ENCODE measurements at places on chromosomes 2 and 18. TPM values are rescaled to one million over a fixed set of nuclear protein-coding genes. Genes with fewer than 3 reads are reported as not detected.
A peak's percentile ranks its signal among the peaks of the same experiment; 100 is the strongest.

- no peak for DNase-seq
Observed at GRCh38 chr18:500632-501405, at the start of gene COLEC12. COLEC12 (minus strand) TSS chr18:500701; CDS start chr18:500514, 187 bp downstream.

- peak; percentile 87 for DNase-seq
Observed at GRCh38 chr18:49849331-49850217, 36.2 kb upstream of the ACAA2 start.

DNA sequence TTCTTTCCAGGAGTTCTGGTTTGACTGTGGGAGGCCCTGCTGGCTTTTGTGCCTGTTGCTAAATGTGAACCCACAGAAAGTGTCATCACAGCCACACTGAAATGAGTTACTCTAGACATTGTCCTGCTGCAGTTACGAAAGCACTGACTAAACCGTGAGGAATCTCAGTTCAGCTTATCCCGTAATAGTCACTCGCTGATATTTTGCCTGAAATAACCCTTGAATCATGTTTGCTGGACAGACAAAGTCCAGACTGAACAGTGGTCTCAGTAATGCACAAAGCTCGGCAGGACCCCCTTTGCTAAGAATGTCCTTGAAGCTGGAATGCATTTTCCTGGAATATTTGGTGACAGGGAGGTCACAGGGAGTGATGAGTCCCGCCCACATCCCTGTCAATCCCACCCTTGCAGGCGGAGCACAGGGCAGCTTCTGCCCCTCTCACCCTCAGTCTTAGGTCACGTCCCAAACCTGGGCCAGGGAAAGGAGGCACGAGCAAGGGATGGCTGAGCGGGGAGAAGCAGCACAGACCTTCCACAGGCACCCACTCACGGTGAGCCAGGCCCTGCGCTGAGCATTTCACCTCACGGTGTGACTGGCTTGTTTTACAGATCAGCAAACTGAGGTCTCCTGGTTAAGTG is 53.4 kb downstream of the ADI1 start:
- DNase-seq: peak; percentile 95

GRCh38 chr2:32697156-32697555 is 69.3 kb downstream of the TTC27 start:
- peak; percentile 93 for DNase-seq

DNA sequence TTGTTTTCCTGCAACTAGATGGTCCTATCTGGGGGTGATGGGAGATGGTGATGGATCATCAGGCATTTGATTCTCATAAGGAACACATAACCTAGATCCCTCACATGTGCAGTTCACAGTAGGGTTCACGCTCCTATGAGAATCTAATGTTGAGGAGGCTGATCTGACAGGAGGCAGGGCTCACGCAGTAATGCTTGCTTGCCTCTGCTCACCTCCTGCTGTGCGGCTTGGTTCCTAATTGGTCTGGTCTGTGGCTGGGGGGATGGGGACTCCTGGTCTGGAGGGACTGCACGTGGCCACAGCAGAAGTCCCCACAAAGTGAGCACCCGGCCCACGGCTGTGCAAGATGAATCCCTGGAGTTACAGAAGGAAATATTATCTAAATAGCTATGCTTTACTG is 11.3 kb downstream of the MC5R start:
- no peak for DNase-seq

DNA sequence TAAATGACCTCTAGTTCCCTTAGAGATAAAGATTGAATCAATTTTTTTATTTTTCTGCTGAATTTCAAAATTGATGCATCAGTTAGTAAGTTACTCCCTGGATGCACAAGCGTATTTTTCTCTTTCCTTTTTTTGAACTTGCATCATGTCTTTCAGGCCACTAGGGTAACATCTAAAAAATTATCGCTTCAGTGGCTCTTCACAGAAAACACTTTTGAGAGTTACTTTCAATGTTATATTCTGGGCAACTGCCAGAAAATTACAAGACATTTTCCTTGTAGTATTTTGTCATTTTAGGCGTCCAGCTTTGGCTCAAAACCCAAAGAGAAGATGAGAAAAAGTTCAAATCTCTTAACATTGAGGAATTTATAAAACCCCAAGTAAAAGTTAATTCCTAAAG is 59.8 kb downstream of the DSEL start:
- no peak for DNase-seq

GRCh38 chr2:120761911-120762310 is 26.2 kb downstream of the GLI2 start:
- DNase-seq: no peak

GRCh38 chr2:39059366-39059952 is 61.4 kb downstream of the SOS1 start:
- peak; percentile 35 for DNase-seq

GRCh38 chr2:212379103-212379502 is 159.5 kb downstream of the ERBB4 start:
- DNase-seq: no peak

DNA sequence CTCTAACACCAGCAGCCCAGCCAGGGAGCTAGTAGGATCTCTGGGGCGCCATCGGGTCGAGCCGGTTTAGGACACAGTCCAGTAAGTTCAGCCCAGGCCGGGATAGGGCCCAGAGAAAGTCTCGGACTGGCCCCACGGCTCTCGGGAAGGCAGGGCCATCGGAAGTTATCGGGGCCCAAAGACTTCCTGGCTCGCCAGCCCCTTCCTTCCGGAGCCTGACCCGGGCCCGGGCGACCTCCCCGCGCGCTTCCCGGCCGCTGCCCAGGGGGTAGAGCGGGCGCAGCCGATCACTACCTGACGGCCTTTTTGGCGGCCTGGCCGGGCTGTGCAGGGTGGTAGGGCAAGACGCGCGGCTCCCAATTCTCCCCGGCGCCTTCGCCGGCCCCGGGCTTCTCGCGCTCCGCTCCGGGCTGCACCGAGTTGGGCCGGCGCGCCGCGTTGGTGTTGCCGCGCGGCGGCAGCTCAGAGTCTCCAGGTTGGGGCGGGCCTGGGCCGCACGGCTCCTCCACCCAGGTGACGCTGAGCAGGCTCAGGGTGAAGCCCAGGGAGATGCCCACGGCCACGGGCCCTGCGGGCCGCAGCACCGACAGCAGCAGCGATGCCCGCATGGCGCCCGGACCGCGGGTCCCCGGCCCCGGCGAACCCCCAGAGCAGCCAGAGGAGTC is 546 bp downstream of the CHPF start:
- peak; percentile 29 for DNase-seq

GRCh38 chr2:48568547-48568946 is 38.6 kb downstream of the STON1 start:
- DNase-seq: no peak

DNA sequence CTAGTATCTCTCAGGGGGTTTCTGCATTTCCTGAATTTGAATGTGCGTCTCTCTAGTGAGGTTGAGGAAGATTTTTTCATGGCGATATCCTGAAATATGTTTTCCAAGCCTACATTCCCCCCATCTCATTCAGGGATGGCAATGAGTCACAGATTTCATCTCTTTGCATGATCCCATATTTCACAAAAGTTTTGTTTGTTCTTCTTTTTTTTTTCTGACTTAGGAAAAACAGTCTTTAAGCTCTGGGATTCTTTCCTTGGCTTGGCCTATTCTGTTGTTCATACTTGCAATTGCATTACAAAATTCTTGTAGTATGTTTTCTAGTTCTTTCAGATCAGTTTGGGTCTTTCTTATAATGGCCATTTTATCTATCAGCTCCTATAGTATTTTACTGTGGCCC is 136.5 kb downstream of the DSEL start:
- DNase-seq: peak; percentile 52

DNA sequence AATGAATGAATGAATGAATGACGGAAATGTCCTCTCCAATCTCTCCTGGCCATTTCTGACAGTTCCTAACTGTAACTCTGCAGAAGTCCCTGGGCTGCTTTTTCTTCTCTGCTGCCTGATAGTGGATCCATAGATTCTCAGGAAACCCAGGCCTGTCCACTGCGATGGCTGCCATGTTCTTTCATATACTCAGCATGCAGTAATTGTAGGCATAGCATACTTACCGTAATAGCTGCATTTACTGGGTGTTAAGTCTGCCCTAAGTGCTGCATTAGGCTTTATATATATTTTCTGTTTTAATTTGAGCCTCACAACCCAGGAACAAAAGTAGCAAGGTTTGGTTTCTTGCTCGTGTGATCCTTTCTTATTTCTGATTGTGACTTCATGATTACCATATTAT is 122.9 kb downstream of the DCC start:
- DNase-seq: no peak

DNA sequence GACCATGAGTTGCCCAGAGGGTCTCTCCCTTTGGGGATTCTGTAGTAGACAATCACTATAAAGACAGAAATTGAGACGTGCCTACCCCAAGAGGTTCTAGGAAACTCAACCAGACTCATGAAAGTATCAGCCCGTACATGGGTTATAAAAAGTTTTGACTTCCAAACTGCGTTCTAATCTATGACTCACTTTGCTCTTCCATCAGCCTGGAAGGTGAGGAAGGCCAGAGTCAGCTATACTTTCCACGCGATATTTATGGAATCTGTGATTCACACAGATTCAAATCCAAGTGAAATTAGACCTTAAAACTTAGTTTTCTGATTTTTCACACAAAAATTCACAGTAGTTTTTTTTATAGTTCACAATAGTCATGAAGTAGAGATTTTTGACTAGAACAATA is 7.7 kb upstream of the LYPD1 start:
- DNase-seq: peak; percentile 81

GRCh38 chr18:40875101-40875615 is 1079.9 kb upstream of the PIK3C3 start:
- no peak for DNase-seq

GRCh38 chr2:222271854-222272253 is 26.9 kb downstream of the PAX3 start:
- no peak for DNase-seq

DNA sequence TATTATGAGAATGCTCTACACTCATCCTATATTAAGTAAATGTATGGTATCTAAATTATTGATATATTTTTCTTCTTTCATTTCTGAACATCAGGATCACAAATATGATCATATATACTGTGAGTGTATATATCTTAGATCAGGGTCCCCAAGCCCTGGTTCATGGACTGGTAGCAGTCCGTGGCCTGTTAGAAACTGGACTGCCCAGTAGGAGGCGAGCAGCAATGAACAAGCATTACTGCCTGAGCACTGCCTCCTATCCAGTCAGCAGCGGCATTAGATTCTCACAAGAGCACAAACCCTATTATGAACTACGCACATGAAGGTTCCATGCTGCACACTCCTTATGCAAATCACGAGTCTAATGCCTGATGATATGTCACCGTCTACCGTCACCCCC is 1247.1 kb upstream of the NXPH2 start:
- DNase-seq: no peak

DNA sequence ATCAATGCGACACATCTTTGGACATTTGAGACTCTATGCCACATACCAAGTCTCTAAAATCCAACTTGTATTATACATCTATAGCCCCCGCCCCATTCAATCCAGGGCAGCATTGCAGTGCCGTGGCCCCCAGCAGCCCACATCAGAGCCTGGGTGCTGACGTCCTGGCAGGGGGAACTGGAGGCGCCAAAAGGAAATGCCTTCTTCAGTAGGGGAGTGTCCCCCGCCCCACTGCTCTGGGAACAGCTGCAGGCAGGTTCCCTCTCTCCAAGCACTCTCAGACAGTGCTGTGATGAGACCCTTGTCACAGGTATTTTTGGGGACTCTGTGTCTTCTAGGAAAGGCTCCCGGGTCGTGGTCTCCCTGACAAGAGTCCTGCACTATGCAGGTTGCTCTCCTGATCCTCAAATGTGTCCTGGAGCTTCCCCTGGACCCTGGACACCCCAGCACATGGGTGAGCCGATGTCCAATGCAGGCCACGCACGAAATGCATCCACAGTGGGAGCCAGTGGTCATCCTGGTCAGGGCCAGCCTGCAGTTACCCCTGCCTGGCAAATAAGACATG is 188.7 kb downstream of the RTP5 start:
- DNase-seq: no peak

GRCh38 chr2:73489053-73489452 is 103.4 kb downstream of the ALMS1 start:
- no peak for DNase-seq

GRCh38 chr2:140173790-140174189 is 1393.6 kb upstream of the NXPH2 start:
- DNase-seq: no peak

- peak; percentile 95 for DNase-seq
Observed at GRCh38 chr2:214069254-214069653, 341.6 kb upstream of the VWC2L start.

DNA sequence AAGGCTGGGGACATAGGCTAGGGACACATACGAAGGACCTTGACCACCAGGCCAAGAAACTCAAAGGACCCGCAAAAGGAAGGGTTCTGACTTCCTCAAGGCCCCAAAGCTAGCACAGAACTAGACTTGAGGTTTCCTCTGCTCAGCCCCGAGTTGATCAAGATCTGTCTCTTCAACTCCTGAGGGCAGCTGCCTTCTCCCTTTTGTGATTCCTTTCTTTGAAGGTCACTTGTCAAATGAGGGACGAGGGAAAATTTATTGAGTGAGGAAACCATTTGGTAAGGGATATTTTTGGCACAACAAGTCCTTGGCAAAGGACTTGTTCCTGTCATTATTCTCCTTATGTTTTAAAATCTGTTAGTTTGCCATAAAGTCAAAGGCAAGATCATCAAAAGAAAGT is 12.3 kb upstream of the ROCK2 start:
- no peak for DNase-seq

DNA sequence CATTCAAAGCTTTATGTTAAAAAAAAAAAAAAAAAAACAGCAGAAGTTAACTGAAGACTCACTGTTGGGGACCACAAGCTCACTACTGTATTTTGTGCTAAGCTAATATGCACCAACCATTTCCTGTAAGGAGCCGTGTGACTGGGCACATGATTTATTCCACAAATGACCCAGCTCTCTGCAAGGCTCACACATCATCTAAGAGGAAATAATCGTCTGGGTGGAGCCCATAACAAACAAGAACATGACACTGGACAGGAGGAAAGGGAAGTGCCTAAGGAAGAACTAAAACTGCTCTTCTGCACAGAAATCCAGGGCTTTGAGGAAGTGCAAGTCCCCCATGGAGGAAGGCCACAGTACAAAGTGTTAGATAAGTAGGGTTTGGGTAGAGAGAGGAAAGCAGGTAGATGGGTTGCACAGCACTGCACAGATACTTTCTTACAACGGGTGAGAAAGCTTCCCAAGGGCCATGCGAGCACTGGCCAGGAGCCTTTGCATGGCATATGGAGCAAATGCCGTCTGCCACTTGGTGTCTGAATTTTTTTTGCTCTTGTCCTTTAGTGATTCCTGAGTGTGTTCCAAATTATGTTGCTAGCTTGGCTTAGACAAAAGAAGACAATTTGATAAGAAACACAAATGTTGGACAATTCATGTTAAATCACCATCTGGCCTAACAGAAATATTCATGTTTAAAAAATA is 24.4 kb downstream of the NFE2L2 start:
- DNase-seq: peak; percentile 58

Gene TRABD2A
- 14.4 TPM for total RNA-seq

Gene SGPP2
- total RNA-seq: not detected

Gene AFF3
- 0.50 TPM for total RNA-seq

Gene CYTIP
- total RNA-seq: not detected

Gene VPS4B
- 48.0 TPM for total RNA-seq

Gene LOXHD1
- total RNA-seq: not detected

Gene RGPD3
- total RNA-seq: 0.17 TPM

Gene AOX1
- 81.4 TPM for total RNA-seq

Gene RNASEH1
- 28.5 TPM for total RNA-seq

Gene LRRTM4
- not detected for total RNA-seq

Gene EPG5
- 34.2 TPM for total RNA-seq

Gene NETO1
- total RNA-seq: 0.26 TPM

Gene RAB6C
- not detected for total RNA-seq

Gene RIT2
- not detected for total RNA-seq

Gene B3GNT7
- total RNA-seq: 0.17 TPM
